ENCODE measurements at places on chromosomes 1 and 21. TPM values are rescaled to one million over a fixed set of nuclear protein-coding genes. Genes with fewer than 3 reads are reported as not detected.

The LENEP gene
- total RNA-seq = 1.7 TPM

The C1orf87 gene
- total RNA-seq = not detected

The CCDC190 gene
- total RNA-seq = not detected

The LSS gene
- 151 TPM for total RNA-seq

The NCMAP gene
- not detected for total RNA-seq
